ENCODE measurements at places on chromosomes 6 and 20.
A peak's percentile ranks its signal among the peaks of the same experiment; 100 is the strongest.

- DNase-seq = no peak
These were observed 101.2 kb downstream of the ERMARD start for GRCh38 chr6:169852504-169853195.

GRCh38 chr6:113664909-113665308 lies 192.2 kb upstream of the MARCKS start:
- DNase-seq = no peak

DNA sequence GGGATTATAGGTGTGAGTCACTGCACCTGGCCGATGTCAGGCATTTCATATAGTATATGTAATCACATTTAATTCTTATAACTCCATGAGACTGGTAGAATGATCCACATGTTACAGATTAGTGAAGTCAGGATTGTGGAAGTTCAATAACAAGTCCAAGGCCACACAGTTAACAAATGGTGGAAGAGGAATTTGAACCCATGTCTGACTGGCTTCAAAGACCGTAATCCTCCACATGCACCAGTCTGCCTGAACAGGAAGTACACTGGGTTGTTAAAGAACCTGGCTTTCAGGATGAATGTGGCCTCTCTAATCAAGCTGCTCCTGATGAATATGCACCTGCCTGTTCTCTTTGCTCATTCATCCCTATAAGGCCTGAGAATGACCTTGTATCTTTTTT lies 122.0 kb upstream of the HDAC2 start:
- no peak for DNase-seq

DNA sequence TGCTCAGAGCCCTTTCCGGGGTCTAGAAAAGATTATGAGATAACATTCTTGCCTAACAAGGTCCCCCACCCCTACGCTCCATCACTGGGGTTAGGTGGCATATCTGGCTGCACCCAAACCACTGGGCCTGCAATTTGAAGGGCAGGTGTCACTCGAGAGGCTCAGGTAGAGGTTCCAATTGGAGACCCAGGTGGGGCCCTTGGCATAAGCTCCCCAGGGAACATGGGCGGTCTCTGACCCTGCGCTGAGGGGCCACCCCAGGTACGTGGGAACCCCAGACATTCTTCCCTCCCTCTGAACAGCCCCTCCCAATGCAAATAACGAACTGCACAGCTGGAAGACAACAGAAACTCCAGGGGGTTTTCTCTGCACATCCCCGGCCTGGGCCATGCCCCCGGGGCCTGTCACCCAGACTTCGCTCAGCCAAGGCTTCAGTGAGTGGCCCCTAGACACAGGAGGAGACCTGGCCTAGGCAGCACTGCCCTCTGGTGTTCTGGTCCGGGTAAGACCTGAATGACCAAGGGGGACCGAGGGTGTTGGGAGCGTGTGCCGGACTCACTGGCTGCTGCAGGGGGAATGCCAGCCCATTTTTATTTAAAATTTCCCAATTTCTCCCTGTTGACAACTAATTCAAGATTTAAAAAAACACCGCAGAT lies 47.5 kb downstream of the DSTN start:
- DNase-seq = peak; percentile 54

- DNase-seq = no peak
These were observed 267.2 kb upstream of the SULF2 start for GRCh38 chr20:48052475-48052835.
